Stimulated activated CD8-positive, alpha-beta memory T cell treated with anti-CD3 and anti-CD28 coated beads, Interleukin-7, amount 100 ng/mL, for 48 hours (primary cell): ENCODE measurements at places on chromosomes 3 and 15.

- no peak for DNase-seq
Observed at GRCh38 chr3:172332256-172333041, 115.8 kb downstream of the GHSR start.

DNA sequence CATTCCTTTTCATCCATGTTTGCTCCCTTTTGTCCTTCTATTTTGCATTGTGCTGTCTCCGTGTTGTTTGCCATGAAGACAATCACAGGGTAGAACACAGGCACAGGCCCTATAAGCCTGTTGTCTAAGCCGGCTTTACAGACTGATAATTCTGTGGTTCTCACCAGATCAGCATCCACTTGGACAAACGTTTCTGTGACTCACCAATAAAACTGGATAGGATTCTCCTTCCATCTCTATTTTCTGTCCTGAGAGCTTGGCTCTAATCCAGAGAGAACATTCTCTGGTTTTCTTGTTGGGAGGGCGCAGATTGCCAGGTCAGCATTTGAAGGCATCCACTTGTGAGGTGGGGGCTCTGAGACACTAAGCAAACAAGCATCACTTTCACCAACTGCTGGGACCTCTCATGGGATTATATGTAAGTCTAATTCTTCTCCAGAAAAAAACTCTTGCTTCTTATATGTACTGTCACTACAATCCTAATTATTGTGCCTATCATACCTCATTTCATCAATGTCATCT lies 101.6 kb downstream of the ERC2 start:
- no peak for DNase-seq

DNA sequence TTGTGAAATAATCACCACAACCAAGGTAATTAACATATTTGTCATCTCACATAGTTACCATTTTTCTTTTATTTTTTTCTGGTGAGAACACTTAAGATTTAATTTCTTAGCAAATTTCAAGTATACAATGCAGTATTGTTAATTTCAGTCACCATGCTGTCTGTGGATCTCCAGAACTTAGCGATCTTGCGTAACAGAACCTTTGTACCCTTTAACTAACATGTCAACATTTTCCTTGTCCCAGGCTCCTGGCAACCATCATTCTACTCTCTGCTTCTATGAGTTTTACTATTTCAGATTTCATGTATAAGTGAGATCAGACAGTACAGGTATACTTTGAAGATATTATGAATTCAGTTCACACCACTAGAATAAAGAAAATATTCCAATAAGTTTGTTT lies 154.4 kb downstream of the KCNAB1 start:
- no peak for DNase-seq

GRCh38 chr3:142889212-142890014 lies 530 bp upstream of the PCOLCE2 start:
- DNase-seq = no peak

GRCh38 chr15:41819455-41820050 lies 8.3 kb upstream of the JMJD7 start:
- no peak for DNase-seq

DNA sequence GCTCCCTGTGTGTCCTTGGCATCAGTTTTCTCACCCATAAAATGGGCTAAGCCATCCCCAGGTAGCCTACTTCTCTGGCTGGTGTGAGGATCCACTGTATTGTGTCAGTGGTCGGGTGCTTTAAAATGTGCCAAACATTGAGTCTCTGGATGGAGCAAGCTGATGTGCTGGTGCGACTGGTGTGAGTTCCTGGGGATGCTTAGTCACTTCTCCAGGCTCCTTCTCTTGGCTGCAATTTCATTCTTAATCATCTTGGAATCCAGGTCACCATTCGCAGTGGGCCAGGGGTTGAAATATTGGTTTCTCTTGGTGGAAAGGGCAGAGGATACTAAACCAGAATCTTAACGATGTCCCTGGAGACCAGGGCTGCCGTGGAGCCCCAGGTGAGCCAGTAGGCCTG lies 29.3 kb downstream of the SCN5A start:
- no peak for DNase-seq

DNA sequence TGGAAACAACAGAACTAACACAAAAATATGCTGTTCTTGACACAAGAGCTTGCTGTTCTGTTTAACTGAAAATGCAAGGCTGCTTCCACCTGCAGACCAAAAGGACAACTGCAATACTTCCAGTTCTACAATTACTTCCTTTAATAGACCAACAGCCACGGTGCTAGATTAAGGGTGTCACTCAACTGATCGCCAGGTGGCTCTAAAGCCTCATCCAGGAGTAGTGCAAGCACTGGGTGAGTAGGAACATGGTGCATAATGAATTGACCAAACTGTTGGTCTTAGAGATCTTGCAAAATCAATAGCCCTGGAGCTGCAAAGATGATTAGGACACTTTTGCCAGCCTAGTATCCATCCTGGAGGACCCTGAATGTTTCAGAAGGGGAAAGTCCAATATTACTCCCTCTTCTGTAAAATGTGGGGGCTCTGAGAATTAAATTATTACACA lies 3.6 kb upstream of the CLDN16 start:
- no peak for DNase-seq

- no peak for DNase-seq
Observed at GRCh38 chr15:68312701-68313204, 35.2 kb downstream of the FEM1B start.

DNA sequence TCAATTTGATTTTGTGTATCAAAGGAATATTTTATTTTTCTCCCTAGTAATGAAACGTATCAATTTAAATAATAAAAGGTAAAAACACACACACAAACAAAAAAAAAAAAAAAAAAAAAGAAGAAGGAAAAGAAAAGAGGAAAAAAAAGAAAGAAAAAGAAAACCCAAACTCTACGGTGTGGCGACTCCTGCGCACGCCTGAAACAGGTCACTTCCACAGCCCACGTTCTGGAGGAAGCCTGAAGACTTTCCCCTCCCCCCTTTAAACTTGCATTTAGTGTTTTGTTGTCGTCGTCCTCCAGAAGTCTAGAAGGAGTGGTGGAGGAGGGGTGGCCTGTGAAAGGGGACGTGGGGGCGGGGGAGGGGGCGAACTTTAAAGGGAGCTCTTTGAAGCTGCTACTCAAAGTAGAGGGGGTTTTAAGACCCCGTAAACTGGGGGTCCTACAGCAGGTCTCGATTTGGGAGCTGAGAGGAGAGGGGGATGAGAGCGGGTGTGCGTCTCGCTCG lies 2.3 kb upstream of the TLE3 start:
- DNase-seq = no peak

GRCh38 chr3:71514621-71515020 lies 68.9 kb downstream of the FOXP1 start:
- DNase-seq = no peak

- DNase-seq = no peak
Observed at GRCh38 chr3:56630966-56631365, 52.1 kb downstream of the TASOR start.

- DNase-seq = no peak
Observed at GRCh38 chr3:115399750-115400149, 223.6 kb upstream of the GAP43 start.

GRCh38 chr3:45790596-45790995 lies 5.7 kb downstream of the SLC6A20 start:
- no peak for DNase-seq

- no peak for DNase-seq
Observed at GRCh38 chr15:45674677-45675076, 39.8 kb downstream of the SQOR start.

DNA sequence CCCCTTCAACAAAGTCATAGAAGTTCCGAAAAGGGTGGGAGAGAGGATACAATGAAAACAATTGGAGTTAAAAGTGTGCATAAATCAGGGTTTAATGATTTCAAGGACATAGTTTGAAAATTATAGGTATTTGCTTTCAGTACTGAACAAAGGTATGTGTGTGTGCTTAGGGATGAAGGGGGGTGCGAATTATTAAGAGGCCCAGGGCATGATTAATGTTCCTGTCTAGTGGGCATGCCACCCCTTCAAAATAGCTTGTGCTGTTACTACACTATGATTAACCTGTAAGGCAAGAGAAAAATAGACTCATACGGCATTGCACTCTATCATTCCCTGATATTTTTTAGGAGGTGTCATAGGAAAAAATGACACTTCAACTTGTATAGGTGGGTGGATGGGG lies 731.6 kb downstream of the NAALADL2 start:
- no peak for DNase-seq

DNA sequence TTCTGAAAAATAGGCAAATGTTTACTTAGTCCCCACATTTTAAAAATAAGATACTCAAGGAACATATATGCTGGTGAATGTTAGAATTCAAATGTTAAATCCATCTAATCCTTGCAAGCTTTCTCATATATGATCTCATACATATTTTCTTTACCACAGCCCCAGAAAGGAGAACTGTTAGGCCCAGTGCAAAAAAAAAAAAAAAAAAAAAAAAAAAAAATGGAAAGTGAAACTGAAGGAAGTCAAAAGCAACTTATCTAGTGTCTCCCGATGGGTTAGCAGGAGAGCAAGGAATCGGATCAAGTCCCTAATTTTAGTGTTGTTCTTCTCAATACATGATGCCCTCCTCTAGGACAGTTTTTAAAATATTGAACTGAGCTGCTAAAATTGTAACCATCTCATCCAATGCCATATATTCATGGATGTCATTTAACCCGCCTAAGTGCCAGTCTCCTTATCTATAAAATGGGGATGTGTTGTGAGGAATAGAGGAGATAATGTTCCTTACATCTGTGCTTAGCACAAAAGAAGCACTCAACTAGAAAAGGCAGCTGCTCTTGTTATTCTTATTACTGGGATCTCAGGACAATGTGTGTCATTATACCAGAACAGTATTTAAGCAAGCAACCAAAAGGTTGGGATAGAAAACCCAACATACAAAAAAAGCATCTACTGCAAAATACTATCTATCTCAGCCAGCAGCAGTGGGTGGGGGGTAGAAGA lies 279.7 kb downstream of the MAGI1 start:
- DNase-seq = no peak

DNA sequence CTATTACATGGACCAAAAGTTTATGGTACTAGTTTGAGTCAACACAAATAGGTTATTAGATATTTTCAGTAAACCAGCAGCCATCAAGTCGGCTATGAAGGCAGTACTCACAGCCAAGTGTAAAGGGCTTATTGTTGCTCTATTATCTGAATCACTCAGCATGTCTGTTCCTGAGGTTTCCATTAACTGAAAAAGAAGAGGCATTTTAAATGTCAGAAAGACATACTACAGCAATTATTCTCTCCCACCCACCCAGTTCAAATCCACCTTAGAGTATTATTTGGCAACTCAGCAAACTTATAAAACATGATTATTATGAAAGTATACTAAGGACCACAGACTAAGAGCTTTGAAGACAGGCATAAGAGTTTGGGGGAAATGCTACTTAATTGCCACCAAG lies 93.1 kb downstream of the BTD start:
- DNase-seq = no peak

GRCh38 chr15:96023081-96023480 lies 307.4 kb upstream of the NR2F2 start:
- DNase-seq = no peak

- DNase-seq = no peak
Observed at GRCh38 chr3:32815841-32816438, 1.9 kb upstream of the TRIM71 start.

DNA sequence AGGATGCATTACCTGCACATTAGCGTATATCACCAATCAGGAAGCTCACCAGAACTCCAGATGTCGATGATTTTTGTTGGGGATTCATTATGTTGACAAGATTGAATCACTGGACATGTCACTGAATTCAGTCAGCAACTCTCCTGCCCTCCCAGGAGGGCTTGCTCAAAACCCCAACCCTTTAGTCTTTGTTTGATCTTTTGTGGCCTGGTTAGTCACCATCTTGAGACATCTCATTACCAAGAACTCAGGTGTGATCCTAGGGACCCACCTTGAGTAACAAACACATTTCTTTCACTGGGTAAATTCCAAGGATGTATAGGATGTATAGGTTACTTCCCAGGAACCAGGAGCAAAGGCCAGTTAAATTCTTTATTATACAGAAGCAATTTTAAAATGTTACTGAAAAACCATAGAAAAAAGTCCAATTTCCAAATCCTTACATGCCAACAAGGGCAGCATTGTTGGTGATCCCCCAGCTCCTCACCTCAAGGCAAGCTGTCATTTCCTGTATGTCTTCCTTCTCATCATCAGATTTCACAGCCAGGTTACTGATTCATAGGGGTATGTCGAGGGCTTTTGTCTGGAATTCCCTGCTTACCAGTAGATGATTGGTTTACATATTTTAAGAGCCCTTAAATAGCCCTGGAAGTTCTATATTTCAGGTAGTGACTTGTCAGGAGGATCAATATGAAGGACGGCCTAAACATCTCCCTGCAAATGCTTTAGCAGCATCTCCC lies 11.7 kb downstream of the SNRPN start:
- DNase-seq = no peak

DNA sequence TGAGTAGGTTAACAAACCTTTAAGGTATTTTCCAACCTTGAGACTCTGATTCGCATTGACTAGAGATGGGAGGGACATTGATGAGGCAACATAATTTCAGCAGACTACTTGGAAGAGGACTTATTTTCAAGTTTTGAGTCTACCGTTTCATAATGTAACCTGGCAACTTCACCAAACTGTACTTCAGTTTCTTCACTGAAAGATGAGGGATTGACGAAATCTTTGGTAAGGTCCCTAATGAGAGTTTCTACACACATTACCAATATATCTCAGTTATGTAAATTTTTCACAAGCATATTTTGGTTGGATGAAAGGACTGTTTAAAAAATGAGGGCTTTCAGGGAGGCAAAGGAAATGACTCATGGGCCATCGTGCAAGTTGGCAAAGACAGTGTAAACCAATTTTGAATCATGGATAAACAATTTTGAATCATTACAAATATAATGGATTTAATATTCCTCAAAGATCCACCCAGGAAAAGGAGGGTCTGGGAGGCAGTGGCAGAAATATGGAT lies 28.7 kb upstream of the SEMA6D start:
- no peak for DNase-seq

DNA sequence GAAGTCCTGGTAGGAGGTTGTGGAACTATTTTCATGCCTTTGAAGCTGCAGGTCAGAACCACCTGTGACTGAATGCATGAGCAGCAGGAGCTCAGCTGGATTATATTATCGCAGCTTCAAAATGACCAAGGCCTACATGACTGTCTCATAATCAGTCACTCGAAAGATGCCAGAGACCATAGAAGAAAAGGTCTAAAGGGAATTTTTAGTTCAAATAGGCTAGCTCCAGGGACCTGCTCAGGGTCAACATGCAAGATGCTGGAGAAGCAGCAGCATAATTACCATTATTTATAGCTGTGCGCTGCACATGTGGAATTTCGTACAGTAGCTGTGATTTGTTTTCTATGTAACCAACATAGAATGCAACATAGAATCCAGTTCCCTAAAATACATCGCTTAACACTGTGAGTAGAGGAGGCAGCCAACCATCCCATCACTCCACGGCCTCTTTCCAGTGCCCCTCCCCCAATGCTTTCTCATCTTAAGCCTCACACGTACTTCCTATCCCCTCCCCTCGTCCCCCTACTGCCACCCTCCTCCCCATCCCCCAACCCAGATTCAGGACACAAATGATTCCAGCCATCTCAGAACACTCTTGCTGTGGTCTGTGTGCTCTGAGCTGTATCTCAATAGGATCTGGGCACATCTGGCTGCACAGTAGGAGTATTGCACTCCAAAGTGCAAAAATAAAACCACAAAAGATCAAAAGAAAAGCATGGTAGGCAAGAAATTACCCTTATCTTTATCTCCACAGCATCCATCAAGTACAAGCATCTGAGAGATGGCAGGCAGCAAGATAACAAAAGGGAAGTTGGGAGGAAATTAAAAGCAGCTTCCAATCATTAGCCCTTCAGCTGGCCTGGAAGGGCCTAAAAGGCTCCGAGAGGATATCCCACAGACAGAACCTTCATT lies 352.8 kb upstream of the SEMA6D start:
- DNase-seq = no peak

- no peak for DNase-seq
Observed at GRCh38 chr3:32910954-32911353, 40.5 kb upstream of the CCR4 start.
